Fibroblast of skin of right quadriceps (primary cell): ENCODE measurements at places on chromosomes 4 and X.
A peak's percentile ranks its signal among the peaks of the same experiment; 100 is the strongest.

- DNase-seq = no peak
These were observed 727.6 kb upstream of the MAGEB2 start for GRCh38 chrX:29487714-29488113.

DNA sequence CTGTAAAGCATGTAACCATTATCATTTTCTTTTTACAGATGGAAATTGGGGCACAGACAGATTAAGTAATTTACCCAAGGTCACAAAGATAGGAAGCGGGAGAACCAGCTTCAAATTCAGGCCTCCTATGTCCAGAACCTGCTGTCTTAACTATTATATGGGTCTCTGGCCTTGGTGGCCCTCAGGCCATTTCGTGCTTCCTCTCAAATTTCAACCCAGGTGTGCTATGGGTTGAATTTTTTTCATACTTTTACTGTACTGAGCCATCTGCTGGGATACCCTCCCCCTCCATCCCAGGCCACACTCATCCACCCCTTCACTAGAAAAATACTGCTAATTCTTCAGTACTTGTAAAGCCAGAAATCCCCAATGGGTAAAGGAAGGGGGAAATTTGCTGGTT is 42.3 kb downstream of the KLF3 start:
- DNase-seq = no peak

DNA sequence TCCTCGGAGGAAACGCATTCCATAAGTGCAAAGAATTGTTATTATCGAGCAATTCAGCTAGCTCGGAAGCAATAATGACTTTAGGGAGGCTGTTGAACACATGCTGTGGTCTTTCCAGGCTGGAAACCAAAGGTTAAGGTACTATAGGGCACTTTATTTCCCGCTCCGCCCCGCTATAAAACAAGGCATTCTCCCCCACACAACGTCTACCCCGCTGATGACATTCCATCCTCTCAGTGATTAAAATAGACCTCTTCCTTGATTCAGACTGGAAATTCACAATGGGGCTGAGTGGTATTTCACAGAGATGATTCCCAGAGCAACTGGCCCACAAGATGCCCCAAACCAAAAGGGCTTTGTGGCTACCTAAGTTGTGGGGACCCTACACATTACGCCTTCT is 196.4 kb downstream of the STIM2 start:
- DNase-seq = no peak

- DNase-seq = no peak
These were observed 286.4 kb downstream of the BCOR start for GRCh38 chrX:39811376-39811775.

DNA sequence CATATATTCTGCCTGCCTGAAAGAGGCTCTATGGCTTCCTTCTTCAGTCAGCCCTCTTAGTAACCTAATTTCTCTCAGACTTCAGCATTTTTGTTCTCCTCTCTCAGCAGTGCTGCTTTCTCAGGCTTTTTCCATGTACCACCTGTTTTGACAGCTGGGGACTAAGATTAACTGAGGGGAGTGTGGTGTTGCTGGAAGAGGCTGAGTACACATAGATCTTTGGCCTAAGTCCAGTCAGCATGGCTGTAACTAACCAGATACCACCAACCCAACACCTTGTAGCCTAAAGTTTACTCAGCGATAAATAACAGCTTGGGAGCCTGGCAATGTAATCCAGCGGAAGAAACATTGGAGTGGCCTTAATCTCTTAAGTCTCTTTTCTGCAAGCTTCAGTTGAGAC is 85.5 kb downstream of the RTL3 start:
- no peak for DNase-seq

DNA sequence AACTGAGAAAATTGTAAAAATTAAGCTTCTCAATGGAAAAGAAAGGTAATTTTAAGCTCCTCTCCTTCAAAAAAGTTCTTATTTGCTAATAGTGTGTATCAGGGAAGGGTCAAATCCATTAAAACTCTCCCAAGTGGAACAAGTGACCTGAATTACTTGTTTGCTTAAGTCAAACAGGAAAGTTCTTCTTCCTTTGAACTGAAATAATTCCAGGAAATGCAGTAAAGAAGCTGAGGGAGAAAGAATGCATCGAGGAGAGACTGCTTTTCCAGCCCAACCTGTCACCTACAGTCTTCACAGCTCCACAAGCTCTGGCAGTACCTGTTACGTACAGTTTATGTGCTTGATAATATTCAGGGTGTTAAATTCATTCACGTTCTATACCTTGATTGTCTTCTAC is 131.1 kb downstream of the KLHL8 start:
- DNase-seq = no peak

DNA sequence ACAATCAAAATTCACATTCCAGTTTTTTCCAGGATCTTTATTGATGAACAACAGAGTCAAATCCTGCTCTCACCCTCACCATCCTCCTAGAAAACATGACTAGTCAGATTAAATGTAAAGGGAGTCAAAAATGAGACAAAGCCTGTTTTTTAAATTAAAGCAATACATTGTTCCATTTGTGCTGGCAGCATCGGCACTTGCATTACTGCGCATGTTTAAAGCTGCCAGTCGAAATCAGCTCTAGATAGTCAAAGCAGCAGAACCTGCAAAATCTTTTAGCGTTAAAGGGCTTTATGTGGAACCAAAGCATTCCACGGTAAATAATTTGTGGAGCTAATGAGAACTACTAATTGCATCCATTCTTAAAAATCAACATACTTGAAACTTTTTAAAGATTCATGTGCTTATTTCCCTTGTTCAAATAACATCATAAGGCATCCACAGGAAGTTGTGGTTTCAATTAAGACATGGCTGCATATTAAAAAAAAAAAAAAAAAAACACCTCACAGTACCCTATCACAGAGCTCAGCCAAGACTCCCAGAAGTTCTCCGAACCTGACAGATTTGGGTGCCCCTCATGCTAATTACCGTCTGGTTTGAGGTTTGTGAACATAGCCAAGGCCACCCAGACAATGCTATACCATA is 82.2 kb downstream of the SH3KBP1 start:
- peak; percentile 3 for DNase-seq

DNA sequence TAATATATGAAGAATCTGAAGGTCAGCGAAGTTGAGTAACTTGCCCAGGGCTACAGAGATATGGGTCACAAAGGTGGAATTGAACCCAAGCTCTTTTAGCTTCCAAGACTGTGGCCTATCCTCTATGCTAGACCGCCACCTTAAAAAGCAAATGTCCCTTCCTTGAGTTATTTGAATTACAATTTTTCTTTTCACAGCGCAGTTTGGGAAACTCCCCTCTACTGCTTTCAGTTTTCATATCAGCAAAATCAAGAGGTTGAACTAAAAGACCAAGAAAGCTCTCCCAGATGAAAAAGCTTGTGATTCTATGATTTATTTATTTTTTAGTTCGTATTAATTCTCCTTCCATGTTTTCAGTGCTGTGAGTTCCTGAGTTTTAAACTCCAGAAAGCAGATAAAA is 174.5 kb upstream of the C1QTNF7 start:
- DNase-seq = no peak

DNA sequence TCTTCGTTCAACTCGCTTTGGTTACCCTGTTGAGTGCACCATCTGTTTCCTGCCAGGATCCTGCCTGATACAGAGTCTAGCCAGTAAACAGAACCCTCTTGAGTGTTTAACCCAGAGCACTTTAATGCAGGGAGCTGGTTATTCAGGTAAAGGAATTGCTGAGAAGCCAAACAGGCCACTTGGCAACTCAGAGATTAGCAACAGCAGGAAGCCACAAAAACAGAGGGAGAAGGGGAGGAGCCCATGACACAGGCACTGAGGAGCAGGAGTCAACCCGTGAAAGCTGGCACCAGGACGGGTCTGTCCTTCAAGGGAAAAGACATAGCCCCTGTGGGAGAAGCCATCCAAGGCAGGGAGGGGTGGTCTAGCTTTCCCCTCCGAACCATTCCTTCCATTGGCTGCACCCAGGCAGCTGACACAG is 641.4 kb downstream of the ZNF674 start:
- DNase-seq = no peak

- DNase-seq = no peak
These were observed 1.1 kb downstream of the BMPR1B start for GRCh38 chr4:94758700-94759399.

DNA sequence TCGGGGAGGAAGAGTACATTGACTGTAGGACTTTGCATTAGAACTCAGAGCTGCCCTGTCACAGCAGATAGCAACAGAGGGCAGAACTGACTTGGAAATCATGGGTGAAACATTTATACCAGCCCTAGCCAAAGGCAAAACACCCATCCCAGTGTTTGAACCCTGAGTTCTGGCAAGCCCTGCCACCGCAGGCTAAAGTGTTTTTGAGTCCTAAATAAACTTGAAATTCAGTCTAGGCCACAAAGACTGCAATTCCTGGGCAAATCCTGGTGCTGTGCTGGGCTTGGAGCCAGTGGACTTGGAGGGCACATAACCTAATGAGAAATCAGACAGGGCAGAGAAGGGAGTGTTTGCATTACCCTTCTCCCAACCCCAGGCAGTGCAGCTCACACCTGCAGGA is 1015.7 kb downstream of the FSTL5 start:
- DNase-seq = no peak

GRCh38 chr4:145945431-145946155 is 7.0 kb upstream of the ZNF827 start:
- no peak for DNase-seq

- DNase-seq = peak; percentile 85
These were observed 68.7 kb downstream of the NSD2 start for GRCh38 chr4:1939664-1940509.

GRCh38 chrX:101452056-101452455 is 33.2 kb upstream of the ARMCX4 start:
- no peak for DNase-seq

DNA sequence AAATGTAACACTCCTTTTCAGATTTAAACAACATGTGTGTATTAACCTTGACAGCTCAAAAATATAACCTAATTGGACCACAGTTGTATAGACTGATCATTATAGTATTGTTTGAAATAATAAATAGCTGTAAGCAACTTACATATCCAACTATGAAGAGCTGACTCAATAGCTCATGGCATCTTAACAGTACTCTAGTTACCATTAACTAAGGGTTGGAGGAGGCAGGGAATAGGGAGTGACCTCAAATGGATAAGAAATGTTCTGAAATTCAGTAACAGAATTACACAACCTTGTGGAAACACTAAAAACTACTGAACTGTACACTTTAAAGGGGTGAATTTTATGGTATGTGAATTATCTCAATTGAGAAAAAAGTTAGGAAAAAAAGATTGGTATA is 136.5 kb upstream of the CPEB2 start:
- no peak for DNase-seq

GRCh38 chr4:42445038-42445437 is 47.8 kb downstream of the SHISA3 start:
- DNase-seq = no peak

- peak; percentile 34 for DNase-seq
These were observed 270.0 kb downstream of the ARHGAP24 start for GRCh38 chr4:85744950-85745349.

DNA sequence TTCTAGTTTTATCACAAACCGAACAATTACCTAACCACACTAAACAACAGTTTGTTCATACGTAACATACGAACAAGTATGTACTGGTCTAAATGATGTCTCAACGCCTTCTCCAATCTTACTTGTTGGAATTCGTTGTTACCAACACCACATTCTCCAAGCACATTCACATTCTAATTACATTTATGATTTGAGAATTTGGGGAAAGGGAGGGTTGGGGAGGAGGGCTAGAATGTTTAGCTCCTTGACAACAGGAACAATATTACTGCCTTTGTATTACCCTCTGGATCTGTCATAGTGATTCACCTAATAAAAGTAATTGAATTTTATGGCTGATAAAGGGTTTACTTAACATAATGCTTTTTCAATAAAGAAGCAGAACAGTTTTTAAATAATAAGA is 24.4 kb downstream of the LCORL start:
- no peak for DNase-seq

DNA sequence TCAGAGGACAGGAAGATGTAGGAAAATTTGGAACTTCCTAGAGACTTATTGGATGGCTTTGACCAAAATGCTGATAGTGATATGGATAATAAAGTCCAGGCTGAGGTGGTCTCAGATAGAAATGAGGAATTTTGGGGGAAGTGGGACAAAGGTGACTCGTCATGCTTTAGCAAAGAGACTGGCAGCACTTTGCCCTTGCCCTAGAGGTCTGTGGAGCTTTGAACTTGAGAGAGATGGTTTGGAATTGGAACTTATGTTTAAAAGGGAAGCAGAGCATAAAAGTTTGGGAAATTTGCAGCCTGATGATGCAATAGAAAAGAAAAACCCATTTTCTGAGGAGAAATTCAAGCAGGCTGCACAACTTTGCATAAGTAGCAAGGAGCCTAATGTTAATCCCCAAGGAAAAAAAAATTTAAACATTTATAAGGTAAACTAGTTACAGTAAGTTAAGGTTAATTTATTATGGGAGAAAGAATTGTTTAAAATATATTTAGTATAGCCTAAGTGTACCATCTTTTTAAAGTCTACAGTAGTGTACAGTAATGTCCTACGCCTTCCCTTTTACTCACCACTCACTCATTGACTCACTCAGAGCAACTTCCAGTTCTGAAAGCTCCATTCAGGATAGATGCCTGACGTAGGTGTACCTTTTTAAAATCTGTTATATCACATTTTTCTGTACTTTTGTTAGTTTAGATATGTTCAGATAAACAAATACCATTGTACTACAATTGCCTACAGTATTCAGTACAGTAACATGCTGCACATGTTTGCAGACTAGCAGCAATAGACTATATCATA is 101.2 kb downstream of the FAM13A start:
- no peak for DNase-seq

DNA sequence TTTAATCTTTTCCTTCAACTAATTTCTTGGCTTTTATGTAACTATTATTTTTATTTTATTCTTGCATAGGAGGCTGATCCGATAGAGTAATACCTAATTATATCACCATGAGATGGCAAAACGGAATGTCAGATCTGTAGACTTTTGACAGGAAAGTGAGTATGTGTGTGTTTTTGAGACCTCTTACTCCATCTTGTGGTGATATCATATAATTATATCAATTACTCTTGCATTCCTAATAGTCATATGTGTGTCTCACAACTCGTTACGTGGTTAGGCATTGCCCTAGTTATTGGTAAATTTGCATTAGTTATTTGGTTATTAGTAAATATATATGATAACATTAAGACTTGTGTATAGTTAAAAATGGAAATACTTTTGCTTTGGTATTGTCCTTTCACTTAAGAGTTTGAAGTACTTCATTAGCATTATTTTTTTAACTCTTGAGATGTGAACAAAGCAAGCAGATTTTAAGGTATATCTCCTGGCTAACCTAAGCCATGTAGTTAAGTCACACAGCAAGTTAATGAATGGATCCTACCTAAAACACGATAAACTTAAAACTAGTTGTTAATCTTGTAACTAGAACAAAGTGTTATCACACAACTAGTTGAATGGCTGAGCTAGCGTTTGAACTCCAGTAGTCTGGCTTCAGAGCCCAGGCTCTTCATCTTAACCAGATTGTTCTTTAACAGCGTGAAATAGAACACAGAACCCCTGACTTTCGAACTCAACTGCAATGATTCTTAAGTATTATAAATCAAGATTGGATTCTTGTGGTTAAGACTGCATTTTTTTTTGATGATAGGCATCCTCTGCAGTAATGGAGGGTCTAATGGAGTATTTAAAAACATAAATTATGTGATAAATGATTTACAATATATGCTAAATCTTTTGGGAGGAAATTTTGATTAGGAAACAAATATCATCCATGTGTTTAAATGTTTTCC is 67.1 kb downstream of the PGRMC2 start:
- peak; percentile 75 for DNase-seq

GRCh38 chrX:17520016-17520615 is 145.1 kb downstream of the NHS start:
- DNase-seq = peak; percentile 60
